KG1 (cell line): ENCODE measurements at places on chromosomes 1 and 21.

GRCh38 chr1:155913969-155914757 lies 3.0 kb upstream of the RIT1 start:
- no peak for DNase-seq

- no peak for DNase-seq
These were observed 11.9 kb upstream of the PDE9A start for GRCh38 chr21:42641311-42642218.

DNA sequence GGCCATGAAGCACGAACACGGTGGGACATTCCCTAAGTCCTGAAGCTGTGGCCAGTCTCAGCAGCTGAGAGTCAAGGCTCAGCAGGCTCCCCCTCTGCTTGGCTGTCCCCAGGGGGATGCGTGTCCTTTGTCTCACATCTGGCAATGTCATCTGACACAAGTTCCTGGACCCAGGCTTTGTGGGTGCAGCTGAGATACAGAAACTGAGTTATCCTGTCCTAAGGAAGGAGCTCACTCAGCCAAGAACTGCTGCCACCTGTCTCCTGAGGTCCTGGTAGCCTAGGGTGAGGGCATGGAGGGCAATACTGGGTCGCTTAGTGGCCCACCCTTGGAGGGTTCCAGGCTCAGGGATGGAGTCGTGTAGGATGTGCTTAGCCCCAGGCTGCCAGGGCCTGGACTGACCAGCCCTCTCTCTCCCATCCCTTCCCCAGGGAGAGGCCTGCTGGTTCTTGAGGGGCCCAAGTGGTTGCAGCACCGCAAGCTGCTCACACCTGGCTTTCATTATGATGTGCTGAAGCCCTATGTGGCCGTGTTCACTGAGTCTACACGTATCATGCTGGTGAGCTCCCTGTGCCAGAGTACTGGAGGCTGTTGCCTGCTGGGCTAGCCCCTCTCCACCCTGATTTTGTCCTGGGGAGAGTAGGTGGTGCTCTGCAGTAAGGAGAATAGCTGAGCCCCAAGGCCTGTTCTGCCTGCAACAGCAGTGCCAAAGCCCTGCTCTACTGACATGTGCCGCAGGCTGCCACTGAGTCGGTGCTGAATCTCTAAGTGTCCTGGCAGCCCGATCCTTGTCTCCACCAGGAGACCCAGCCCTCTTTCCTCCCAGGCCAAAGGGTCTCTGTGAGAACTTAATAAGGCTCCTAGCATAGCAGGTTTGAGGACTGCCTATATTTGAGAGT lies 13.5 kb downstream of the CYP4B1 start:
- DNase-seq = no peak

- DNase-seq = no peak
These were observed 1.5 kb upstream of the CCDC27 start for GRCh38 chr1:3750741-3751140.

GRCh38 chr1:69649383-69649990 lies 81.8 kb downstream of the LRRC7 start:
- no peak for DNase-seq

- DNase-seq = no peak
These were observed 213.0 kb downstream of the OMA1 start for GRCh38 chr1:58333511-58333910.

DNA sequence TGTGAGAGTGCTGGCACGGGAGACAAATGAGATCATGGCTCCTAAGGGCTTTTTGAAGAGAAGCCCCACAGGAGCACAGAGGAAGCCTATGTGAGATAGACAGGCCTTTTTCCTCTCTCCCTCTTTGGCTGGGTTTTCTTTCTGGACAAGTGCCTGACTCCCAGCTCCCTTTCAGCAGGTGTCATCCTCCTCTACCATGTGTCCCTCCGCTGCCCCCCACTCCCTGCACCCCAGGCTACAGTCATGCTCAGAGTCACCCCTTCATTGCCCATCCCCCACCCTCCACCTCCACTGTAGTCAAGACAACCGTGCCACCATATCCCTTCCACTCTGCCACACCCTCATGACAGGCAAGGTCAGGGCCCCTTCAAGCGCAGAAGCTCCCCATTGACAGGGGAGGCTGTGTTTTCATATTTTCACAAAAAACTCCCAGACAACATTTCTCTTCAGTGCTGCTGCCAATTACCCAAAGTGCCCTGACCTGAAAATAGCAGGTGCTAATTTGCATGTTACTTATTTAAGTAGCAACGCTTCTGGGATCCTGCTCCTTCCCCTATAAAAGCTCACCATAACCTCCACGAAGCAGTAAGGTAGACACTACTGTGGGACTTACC lies 92.1 kb upstream of the IPO9 start:
- DNase-seq = no peak

- peak; percentile 36 for DNase-seq
These were observed at the start of gene TNFRSF4 for GRCh38 chr1:1213345-1214265. Gene TNFRSF4 (minus strand): TSS chr1:1214153. CDS start chr1:1214127, 26 bp downstream.

DNA sequence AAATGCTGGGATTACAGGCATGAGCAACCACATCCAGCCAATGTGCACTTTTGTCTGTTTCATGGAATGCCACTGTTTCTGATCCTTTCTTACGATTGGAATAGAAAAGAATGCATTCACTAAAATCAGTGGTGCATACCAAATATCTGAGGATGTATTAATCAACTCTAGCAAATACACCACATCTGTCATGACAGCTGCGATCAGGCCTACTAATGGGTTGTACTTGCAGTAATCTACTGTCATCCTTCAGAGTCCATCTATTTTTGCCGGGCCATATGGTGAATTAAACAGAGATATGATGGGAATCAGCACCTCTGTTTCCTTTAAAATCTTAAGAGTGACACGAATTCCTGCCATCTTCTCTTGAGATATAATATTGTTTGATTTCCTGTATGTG lies 8.5 kb upstream of the USP1 start:
- no peak for DNase-seq

DNA sequence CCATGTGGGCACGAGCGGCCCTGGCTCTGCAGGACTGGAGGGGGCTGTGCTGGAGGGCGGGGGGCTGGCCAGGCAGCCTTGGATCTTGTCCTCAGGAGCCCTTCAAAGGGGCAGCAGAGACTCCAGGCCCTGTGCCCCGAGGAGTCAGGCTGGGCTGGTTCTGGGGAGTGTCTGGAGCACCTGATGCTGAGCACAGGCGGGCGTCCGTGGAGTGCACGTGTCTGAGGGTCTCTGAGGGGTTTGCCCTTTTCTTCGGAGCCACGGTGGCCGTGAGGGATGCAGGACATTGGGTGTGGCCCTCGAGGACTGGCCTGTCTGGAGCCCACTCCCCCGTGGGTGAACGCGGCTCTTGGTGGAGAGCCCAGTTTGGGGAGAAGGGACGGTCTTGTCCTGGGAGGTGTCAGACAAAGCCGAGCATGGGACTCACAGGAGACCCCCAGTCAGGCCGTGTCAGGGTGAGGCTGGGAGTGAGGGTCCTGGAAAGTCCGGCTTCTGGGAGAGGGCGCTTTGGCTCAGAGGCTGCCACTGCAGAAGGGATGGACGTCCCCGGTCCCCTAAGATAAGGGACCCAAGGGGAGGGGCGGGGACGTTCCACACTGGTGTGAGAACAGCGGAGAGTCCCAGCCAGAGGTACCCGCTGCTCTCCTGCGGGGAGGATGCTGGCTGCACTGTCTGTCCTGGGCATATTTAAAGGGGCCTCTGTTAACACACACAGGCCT lies 60.8 kb downstream of the COL18A1 start:
- DNase-seq = no peak

- no peak for DNase-seq
These were observed 34.8 kb upstream of the PRELP start for GRCh38 chr1:203440771-203441170.

- DNase-seq = no peak
These were observed 308.8 kb upstream of the USP24 start for GRCh38 chr1:55524006-55524405.

DNA sequence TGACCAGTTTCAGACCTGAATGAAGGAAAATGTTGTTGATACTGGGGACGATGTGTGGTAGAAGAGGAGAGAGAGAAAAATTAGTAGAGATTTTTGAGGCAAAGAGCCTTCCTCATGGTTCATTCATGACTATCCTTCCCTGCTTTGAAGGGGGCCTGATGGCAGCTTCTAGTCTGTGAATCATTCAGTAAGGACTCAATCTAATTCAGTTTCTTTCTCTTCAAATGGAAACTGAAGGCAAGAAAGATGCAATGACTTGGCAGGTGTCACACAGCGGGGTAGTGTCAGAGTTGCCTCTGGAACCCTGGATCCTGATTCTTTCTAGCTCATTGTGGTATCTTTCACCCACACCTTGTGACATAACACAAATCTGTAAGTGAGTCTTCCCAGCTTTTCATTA lies 14.9 kb upstream of the CD5L start:
- DNase-seq = no peak

- peak; percentile 65 for DNase-seq
These were observed 26.8 kb downstream of the IFI44 start for GRCh38 chr1:78676347-78676982.

DNA sequence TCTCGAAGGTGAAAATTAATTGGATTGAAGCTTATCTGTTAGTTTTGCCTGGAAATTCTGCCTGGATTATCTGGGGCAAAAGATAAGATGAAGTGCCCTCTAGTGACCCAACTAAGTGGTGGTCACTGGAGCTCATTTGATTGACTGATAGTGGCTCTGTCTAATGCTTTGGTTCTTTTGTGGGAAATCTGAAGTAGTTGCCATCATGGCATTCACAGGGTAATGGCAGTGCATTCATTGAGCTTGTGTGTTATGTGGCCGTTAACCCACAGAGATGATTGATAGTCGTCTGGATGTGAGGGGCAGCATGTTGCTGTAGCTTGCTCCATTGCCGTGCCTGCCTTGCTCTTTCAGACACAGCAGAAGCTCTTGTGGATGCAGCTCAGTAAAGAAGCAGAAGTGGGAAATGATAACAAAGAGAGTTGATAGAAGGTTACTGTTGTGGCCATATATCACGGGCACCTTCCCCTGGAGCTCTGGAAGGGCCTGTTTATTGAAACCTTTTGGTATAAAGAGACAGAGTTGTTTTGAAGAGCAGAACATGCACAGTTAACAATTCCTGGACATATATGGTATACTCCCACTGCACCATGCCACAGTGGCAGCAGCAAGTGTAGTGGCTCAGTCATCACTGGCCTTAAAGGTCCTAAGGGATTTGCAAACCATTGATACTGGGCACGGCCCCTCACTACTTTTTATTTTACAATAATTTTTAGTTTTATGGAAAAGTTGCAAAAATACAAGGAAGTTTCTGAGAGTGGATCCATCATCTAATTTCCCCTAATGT lies 42.0 kb downstream of the CXADR start:
- DNase-seq = no peak

- no peak for DNase-seq
These were observed 18.5 kb downstream of the UBE2G2 start for GRCh38 chr21:44783020-44783696.

- no peak for DNase-seq
These were observed 98.7 kb upstream of the VAV3 start for GRCh38 chr1:108063703-108064102.

DNA sequence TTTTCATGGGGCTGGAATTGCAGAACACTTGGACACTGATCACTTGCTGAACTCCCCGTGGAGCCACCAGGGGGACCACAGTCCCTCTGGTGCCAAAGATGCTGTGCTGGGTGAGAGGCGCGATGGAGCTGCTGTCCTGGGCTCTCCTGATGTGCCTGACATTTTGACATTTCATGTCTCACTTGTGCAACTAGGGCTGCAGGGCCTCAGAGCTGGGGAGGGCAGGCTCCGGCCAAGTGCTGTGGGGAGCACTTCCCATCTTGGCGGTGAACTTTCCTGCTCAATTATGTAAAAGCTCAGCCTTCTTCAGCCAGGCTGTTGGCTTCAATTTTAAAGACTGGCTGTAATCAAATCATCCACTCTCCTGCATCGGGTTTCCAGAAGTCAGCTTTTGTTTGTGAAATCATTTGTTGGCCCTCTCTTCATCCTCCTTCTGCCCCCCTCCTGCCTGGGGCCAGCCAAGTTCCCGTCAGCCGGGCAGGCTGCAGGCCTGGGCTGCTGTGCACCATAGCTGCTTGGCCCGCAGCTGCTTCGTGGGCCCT lies 36.8 kb downstream of the KCNAB2 start:
- no peak for DNase-seq

- no peak for DNase-seq
These were observed 120.1 kb upstream of the TNR start for GRCh38 chr1:175863299-175864050.

- DNase-seq = no peak
These were observed 3.3 kb downstream of the CROCC start for GRCh38 chr1:16924919-16925477.

DNA sequence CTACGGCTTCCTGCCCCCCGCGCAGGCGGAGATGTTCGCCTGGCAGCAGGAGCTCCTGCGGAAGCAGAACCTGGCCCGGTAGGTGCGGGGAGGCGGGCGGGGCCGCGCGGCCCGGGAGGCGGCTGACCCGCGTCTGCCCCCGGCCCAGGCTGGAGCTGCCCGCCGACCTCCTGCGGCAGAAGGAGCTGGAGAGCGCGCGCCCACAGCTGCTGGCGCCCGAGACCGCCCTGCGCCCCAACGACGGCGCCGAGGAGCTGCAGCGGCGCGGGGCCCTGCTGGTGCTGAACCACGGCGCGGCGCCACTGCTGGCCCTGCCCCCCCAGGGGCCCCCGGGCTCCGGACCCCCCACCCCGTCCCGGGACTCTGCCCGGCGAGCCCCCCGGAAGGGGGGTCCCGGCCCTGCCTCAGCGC lies 16.6 kb downstream of the NOC2L start:
- DNase-seq = no peak

DNA sequence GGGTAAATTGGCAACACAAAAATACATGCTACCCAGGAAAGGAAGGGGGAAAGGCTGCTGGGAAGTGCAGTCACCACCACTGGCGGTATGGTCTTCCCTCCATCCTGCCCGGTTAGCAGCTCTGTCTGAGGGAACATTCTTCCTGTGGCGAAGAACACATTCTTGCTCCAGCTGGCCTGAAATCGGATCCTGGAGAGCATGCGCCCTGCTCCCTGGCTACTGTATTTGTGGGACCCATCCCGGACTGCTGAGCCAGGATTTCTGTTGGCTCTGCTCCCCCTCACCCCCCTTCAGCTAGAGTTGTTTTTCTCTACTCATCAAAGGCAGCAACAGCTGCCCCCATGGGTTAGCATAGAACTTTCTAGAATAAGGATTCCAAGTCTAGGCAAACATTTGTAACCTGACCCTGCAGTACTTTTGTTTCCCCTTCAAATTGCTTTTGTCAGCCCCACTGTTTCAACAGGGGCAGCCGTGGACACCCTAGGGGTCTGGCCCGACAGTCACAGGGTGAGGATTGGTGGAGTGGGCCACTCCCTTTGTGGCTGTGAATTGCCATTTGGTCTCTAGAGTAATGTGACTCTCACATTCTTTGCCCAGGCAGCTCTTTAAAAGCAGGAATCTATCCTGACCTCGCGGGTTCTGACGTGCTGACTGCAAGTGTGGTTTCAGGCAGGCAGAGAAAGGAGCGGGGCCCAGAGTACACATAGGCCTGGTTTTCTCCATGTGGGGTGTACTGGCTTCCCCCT lies 157.7 kb downstream of the TOMM20 start:
- DNase-seq = no peak
